ENCODE measurements at places on chromosomes 1 and 21.

- DNase-seq: no peak
Observed at GRCh38 chr1:230173187-230173975, 106.3 kb downstream of the GALNT2 start.

GRCh38 chr1:18316764-18317163, 164.0 kb upstream of the KLHDC7A start:
- DNase-seq: no peak

- no peak for DNase-seq
Observed at GRCh38 chr1:10613861-10614260, 139.1 kb downstream of the PEX14 start.

DNA sequence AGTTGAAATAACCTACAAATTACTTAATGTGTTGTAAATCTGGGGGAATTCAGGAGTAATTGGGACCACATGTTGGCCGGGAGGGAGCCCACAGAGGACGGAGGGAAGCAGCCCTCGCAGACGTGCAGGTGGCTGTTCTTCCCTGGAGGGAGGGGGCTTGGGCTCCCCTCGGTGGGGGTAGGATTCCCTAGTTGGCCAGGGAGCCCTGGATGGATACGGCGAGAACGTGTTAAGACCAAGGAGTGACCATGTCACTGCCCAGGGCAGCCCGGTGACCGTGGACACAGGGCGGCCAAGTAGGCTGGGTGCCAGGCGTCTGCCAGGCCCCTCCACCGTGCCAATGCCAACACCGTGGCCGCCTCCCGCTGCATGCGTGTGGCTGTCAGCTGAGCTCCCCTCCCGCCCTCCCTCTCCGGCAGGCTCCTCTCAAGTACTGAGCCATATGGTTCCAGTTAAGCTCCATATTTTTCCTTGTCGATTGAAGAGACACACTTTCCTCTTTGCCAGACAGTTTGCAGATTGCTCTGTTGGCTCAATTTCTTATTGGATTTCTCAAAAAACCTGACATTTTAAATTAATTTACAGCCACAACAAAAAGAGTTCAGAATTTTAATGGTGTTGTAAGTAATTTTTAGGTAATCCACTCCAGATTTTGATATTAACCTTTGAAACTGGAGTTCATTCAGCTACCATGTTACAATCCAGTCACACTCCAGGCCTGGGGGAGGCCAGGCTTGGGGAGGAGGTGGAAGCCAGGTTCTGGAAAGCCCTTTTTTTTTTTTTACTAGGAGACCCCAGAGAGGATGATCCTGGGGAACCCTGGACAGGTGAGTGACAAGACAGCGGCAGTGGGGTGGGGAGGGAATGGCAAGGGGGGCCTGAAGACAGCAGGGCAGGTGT, 71.2 kb downstream of the CASZ1 start:
- no peak for DNase-seq

- DNase-seq: no peak
Observed at GRCh38 chr21:18524097-18524880, 120.7 kb upstream of the TMPRSS15 start.

Data from right kidney (tissue), 9 donors.